ENCODE measurements at places on chromosomes 1 and 21.

DNA sequence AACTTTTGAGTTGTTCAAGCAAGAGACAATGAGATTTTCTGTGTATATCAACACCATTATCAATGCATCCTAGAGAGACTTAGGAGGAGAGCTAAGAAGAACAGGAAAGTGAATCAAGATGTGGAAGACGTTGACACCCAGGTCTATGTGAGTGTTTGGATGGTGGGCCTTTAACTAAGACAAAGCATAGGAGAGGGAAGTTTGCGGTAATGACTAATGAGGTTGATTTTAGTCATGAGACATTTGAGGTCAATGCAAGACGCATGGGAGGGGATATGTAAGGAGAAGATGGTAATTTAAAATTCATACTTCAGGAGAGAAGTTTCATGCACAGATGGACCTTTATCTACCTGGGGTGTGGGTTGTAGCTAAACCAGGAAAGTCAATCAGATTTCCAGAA, 269.6 kb downstream of the VAV3 start:
- no peak for DNase-seq

GRCh38 chr1:224786533-224787250, 142.8 kb upstream of the DNAH14 start:
- no peak for DNase-seq

DNA sequence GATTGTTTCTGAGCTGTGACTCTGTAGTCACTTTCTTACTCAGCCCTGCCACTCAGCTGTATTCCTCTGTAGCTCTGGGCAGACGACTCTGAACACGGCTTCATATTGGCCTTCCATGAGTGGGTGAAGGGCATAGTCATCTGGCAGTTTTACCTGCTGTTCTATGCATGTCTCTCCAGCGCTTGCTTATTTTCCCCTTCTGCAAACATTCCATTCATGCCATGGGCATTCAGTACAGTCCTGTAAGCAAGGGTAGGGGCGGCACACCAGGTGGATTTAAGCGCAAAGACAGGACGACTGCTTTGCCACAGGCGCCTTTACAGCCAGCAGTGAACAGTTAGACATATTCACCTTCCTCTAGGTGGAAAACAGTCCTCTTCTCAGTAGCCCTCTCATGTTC, 4.4 kb upstream of the WDR26 start:
- DNase-seq: no peak

DNA sequence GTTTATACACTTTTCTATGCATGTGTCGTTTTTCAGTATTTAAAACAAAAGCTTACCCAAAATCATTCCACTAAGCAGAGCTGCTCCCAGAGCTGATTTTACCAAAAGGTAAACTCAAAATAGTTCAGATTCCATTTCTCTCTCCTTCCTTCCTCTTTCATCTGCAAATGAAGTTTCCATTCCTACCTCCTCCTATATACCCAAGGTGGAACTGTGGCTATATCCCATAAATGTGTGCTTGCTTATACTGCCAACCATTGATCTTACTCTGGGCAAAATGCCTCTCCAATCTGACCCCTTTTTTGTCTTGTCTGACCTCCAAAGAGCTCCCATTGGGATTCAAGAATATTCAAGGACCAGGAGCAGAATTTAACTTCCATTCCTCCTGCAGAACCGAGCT, 9.5 kb downstream of the OLFML2B start:
- DNase-seq: no peak

GRCh38 chr1:98049370-98050135, 128.7 kb upstream of the DPYD start:
- DNase-seq: no peak

- no peak for DNase-seq
These were observed 102.8 kb upstream of the SAMD11 start for GRCh38 chr1:820962-821361.

- no peak for DNase-seq
These were observed 50.2 kb upstream of the TIAM1 start for GRCh38 chr21:31394309-31394708.

DNA sequence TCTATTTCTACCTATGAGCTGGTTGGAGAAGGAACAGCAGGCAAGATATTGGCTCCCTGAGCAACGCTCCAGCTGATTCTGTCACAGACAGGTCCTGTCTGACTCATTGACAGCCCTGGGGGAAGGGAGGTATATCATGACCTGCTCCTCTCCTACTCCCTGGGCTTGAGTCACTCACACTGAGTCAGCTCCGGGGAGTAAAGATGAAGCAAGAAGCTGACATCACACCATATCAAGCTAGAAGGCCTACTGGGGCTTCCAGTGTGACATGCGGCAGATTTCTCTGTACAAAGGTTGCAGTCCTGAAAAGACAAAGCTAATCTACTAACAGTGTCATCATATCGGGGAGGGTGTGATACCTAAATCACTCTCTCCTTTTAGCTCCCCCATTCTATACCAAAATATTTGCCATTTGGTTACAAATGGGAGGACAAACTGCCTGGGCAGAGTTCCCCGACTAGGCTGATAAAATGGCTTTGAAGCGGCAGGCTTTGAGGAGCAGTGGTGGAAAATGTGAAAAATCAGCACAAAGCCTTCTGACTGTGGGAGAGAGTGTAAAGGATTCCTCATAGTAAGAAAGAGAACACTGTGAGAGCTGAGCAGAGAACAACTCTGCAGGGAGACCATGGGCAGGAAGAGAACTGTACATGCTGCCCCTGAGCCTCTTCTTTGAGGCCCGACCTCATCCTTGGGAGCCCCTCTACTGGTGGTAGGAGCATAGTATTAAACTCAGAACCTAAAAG, 15.5 kb downstream of the PI4KB start:
- no peak for DNase-seq

DNA sequence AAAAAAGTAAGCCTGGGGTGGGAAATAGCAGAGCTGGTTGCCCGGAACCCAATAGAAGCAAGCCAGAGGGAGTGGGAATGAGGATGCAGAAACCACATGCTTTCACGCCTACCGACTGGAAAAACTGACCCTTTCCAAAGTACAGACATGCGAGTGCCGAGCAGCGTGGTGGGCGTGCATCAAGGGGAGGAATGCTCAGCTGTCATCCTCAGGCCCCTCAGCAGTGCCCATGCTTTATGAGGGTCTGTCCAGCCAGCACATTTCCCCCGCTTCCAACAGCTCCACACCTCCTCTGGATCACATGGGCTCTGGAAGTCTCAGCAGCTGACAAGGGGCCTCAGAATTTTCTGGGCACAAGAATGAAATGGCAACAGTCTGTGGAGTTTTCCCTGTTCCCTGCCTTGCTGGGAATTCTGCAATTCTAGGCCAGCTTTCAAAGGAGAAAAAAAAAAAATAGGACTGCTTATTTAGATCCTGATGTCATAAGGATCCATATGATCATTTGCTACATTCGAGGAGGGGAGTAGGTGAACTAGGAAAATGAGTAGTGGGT, 19.1 kb upstream of the IKBKE start:
- DNase-seq: no peak

DNA sequence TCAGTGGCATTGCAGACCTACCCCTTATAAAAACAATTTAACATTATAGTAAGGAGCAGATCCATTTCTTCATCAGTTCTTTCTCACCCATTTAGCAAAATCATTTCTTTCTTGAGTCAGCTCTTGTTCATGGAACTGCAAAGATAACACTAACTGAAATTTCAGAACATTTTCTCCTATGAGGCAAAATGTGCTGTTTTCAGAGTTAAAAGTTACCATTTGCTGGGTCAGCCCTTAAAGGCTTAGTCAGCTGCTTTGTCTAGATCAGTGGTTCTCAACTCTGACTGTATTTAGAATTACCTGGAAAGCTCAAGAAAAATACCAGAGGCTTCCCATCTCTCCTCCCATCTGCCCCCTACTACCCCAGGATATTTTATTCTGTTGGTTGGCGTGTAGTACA, 12.2 kb downstream of the METTL13 start:
- no peak for DNase-seq

- no peak for DNase-seq
These were observed 29.7 kb downstream of the OLFML3 start for GRCh38 chr1:114008993-114009392.

GRCh38 chr1:160879056-160879455, 5.9 kb downstream of the ITLN1 start:
- DNase-seq: no peak

- DNase-seq: no peak
These were observed 154.7 kb downstream of the PTGER3 start for GRCh38 chr1:70892930-70893329.

DNA sequence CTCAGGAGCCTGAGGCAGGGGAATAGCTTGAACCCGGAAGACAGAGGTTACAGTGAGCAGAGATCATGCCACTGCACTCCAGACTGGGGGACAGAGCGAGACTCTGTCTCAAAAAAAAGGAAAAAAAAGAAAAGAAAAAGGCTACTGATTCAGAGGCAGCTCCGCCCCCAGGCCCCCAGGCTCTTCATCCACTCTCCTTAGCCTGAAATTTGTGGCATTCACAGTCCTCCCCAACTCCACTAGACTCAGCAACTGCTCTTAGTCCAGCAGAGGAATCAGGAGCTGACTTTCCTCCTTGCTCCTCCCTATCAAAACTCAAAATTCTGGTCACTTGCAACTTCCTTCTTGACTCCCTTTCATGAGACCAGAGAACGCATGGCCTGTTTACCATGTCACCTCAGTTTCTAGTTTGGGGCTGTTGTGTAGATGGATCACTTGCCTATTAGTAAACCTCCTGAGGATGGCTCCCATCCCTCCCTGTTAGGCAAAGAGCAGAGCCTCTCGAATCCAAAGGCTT, 27.1 kb downstream of the PCAT6 start:
- DNase-seq: no peak

GRCh38 chr1:156839426-156840109, 19.3 kb downstream of the INSRR start:
- DNase-seq: no peak
